Activated naive CD8-positive, alpha-beta T cell treated with anti-CD3 and anti-CD28 coated beads, Interleukin-2, amount 50 U/mL, for 24 hours (primary cell): ENCODE measurements at places on chromosomes 11 and 22.
A peak's percentile ranks its signal among the peaks of the same experiment; 100 is the strongest.

DNA sequence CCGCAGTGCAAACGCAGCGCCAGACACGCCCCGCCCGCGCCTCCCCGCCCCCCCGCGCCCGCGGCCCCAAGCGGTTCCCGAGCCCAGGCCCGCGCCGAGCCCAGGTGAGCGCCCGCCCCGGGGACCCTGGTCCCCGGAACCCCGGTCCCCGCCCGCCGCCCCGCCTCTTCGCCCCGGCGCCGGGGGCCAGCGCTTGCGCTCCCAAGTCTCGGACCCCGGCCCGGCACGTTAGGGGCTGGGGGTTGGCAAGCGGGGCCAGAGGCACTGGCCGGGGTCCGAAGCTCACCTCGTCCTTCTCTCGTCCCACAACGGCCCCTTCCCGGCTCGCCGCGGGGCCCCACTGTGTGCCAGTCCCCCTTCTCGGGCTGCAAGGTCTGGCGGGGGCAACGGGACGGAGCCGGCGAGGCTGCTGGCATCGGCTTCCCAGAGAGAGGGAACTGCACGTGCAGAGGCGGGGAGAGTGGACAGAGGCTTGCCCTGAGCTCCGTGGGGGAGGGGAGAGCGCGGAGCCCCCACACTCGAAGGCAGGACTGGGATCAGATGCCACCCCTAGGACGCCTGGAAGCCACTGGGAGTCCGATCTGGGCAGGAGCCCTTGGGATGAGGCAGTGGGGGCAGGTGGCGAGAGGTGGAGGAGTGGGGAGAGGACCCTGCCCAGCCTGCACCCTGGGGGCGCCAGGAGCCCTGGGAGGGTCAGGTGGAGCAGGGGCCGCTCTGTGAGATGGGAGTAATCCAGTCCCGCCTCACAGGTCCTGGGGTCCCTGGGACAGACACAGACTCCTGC is 1.8 kb upstream of the AIFM3 start:
- no peak for DNase-seq

DNA sequence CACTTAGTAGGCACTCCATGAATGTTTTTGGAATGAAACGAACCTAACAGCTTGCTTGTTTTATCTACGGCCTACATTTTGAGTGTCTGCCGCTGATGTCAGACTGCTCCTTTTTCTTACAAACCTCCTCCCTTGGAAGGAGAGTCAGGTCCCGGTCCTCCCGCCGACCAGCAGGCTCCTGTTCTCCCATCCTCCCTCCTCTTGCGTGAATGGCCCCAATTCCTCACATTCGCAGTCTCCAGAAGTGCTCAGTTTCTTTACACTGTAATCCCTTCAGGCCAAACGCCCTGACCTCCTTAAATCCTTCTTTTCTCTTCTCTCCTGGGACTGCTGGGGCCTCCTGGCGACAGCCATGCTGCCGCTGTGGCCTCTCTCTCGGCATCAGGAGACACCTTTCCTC is 82.6 kb upstream of the CSNK2A3 start:
- DNase-seq = no peak

DNA sequence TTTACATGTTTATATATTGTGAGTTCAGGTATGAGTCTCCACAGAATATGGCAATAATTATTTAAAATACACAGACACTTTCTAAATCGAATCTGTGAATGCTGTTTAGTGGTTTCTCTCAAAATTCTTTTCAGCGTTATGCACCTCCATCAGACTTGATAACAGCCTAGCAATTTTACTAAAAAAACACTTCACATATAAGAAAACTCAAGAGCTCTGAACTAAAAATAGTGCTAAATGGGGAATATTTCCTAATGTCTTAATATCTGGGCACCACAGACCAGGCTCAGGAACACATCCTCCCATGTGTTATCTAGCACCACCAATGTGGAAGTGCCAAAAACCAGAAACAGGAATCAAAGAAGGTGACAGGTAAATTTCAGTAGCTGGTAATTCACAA is 47.9 kb downstream of the ARHGAP32 start:
- no peak for DNase-seq

DNA sequence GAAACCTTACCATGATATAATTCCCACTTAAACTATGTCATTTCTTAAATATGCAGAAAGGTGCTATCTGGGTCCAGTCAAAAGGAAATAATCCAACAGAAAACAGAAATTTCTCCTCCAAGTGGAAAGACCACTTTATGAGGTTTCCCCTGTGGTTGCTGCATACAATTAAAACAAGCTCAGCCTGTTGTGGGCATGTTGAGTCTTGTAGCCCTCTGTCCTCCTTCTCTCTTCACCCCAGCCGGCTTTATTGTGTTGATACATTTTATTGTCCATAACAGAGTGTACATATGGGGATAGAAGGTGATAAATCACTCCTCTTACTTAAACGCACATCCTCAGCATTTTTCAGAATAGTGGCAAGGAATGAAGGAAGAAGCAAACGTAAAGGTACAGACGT is 126.0 kb upstream of the MTNR1B start:
- DNase-seq = no peak

DNA sequence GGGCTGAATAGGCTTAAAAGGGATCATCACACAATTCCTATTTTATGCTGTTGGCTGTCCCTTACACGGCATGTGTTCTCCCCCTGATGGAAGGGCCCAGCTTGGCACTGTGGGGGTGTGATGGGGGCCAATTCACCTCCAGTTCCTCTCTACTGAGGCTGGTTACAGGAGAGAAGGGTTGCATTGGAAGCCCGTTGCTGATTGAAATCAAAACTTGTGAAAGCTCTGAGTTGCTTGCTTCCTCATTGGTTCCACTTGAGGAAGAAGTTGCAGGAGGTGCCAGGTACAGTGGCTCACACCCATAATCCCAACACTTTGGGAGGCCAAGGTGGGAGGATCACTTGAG is 13.3 kb upstream of the PRG2 start:
- DNase-seq = no peak

GRCh38 chr11:688681-689080 is 6.3 kb downstream of the DEAF1 start:
- DNase-seq = no peak

DNA sequence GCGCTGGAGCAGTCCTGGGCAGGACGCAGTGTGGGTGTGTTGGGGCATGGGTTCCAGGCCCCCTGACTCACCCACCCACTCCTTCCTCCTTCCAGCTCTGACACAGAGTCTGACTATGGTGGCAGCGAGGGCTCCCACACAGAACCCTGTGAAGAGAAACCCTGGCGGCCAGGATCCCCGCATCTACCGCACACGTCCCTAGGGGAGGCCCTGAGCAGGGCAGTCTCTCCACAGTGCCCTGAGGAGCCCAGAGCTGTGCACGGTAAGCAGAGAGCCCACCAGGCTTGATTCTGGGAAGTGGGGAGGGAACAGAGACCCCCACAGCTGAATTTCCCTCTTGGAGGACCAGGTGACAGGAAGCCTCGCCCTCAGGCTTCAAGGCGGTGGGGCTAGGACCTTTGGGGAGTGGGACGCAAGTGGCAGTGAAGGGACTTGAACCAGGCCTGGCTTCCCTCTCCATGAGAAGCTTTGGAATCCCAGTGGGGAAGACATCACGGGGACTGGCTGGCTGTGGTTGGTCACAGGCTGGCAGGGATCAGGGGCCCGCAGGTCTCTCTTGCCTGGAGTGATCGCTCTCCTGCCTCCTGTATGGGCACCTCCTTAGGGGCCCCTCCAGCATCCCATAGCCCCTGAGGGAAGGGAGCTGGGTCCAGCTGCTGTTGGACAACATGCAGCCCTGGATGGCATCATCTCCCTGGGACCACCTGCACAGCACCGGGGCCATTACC is 96.4 kb upstream of the PARVA start:
- peak; percentile 12 for DNase-seq
